DMS79 (cell line): ENCODE measurements at places on chromosomes 7 and 10.

- DNase-seq = no peak
Measured at GRCh38 chr10:49123981-49124950, 8.9 kb upstream of the VSTM4 start.

- DNase-seq = no peak
Measured at GRCh38 chr10:15232279-15232678, 63.8 kb upstream of the NMT2 start.

- no peak for DNase-seq
Measured at GRCh38 chr10:27944005-27944404, 54.9 kb downstream of the ODAD2 start.

DNA sequence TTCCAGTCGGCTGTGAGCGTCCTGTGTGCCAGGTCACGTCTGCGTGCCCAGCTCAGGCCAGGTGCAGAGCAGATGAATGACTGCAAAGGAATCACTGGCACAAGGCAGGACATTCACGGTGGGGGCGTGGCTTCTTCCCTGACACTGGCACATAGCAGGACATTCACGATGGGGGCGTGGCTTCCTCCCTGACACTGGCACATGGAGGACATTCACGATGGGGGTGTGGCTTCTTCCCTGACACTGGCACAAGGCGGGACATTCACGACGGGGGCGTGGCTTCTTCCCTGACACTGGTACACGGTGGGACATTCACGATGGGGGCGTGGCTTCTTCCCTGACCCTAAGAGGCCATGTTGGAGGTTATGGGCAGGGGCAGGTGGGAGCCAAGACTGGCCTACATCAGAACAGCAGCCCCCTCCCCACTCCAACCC lies 64.3 kb downstream of the MYL10 start:
- DNase-seq = no peak

DNA sequence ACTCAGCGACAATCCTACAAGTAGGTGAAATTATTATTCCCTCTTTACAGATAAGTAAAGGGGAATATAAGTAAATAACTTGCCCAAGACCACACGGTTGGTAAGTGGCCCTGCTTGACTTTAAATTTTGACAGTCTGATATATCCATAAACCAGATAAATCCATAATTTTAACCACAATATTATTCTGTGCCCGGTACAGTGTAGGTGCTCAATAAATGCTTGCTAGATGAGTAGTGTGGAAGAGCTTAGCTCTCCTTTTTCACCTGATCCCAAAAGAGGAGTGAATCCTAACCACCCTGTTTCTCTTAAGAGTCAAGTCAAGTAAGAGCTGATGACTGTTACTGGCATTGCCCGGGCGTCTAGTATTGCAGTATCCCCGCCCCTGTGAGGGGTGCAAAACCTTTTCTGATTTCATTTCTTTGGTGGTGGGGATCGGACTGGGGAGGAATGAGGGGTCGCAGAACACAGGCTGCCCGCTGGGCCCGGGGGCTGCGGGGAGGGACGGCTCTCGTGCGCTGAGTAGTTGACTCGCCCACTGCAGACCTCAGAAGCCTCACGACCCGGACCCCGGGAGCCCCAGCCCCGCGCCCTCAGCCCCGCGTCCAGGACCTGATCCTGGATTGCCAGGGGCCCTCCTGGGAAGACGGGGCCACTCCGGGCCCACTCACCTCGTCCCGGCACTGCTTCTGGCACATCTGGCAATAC lies 490 bp downstream of the KIN start:
- DNase-seq = no peak

DNA sequence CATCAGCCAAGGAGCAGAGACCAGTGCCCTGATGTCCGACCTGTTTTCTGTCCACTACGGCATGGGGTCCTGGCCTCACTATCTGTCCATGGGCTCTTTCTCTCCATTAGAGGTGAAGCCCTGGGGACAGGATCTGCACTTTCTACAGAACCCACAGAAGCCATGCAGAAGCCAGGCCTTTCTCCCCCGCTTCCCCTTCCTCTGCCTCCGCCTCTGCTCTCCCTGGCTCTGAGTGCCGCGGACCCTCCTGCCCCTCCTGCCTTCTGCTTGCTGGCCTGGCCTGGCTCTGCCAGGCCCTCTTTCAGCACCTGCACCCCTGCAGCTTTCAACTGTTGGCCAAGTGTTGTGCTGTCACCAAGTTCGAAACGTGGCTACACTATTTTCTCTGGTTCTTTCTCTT lies 439.8 kb upstream of the ZMIZ1 start:
- no peak for DNase-seq

- DNase-seq = no peak
Measured at GRCh38 chr10:130022086-130022485, 58.0 kb upstream of the EBF3 start.

DNA sequence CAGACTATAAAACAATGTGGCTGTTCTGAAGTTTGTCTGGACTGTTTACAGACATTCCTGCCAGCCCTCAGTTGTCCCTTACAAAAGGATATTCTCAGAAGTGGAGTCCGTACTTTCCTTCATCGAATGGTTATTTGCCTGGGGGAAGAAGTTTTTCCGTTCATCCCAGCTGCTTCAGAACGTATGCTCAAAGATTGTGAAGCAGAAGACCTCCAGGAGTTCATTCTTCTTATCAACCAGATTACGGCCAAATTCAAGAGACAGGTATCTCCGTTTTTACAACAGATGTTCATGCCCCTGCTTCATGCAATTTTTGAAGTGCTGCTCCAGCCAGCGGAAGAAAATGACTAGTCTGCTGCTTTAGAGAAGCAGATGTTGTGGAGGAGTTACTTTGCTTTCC lies 174.3 kb upstream of the NUPR2 start:
- DNase-seq = no peak

DNA sequence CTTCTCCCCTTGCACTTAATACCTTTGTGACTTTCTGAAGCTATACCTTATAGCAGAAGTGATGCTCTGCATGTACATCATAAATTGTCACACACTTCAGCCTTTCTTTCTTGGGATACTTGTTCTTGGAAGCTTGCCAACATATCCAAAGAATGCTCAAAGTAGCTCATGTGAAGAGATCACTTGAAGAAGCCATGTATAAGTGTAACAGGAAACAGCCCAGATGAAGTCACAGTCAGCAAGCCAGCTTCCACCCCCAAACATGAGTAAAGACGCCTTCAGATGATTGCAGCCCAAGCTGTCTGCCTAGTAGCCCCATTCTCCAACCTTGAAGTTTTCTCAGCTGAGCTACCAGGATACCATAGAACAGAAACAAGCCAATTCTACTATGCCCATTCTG lies 50.9 kb downstream of the DGKB start:
- peak; percentile 5 for DNase-seq

DNA sequence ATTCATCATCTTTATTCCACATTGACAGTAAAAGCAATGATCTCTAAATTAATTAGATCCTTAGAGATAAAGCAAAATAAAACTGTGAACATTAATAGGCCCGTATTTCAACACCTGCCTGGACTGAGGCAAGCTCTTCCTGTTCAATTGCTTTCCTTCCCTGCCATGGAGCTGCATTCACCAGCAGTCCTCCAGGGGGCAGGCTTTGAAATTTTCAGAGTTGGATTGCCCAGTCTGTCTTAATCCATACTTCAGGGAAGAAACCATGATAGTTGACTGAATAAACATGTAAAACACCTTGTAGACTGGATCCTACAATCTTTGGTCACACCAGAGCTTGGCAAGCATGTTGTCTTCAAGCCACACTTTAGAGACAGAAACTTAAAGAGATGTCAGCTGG lies 936.6 kb downstream of the NRG3 start:
- no peak for DNase-seq

DNA sequence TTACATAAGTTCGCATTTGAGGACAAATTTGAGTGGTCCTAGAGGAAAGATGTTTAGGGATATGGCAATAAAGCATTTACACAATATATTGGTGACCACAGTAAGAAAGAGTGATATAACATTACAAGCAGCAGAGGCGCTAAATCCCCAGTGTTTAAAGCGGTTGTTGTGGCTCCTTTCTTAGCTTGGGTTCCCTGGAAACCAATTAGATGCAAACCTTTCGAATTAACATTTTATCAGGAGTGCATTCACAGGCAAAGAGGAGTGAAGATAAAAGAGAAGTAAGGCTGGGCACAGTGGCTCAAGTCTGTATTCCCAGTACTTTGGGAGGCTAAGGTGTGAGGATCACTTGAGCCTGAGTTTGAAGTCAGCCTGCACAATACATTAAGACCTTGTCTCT lies 331.1 kb downstream of the BICC1 start:
- no peak for DNase-seq

- no peak for DNase-seq
Measured at GRCh38 chr7:41755096-41755495, 52.2 kb upstream of the INHBA start.

DNA sequence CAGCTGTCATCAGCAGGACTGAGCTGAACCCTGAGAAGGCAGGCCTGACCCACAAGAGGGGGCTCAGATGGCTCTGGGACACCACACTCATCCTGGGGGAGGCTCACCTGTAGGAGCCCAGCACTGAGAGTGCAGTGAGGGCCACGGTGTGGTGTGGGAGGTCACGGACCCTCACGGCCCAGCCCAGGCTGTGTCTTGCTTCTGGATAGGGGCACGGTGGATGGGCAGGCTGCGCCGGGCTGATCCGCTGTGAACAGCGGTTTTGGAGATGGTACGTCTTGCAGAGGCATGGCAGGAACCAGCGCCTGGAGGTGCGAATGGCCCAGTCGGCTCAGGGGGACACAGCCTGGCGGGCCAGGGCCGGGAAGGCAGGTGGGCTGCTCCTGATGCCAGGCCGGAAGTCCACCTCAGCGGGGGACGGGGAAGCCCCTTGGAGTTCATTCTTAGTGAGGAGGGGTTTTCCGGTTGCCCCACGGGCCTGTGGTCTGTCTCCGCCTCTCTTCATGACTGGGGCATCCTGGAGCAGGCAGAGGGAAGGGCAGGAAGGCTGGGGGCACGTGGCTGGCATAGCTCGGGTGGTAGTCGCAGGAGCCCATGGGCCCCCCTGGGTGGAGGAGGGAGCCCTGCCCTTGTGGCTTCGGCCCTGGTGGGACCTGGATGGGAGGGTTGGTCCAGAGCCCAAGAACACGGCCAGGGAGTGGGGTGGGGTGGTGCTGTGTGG lies 112.5 kb downstream of the UNCX start:
- DNase-seq = no peak

DNA sequence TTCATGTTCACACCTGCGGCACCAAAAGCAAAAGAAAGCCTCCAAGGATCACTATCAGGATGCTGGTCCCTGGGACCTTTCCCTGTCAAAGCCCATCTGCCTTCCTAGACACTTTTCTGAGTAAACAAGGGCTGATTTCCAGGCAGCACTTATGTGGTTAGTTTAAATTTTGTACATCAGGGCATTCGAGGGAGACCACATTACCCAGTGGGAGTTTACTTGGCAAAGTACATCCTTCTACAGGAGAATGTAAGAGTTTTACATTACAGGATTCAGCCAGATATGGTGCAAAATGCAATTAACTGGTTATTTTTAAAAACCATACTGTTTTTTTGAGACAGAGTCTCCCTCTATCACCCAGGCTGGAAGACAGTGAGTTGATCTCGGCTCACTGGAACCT lies 132.1 kb downstream of the CSTF2T start:
- no peak for DNase-seq

- no peak for DNase-seq
Measured at GRCh38 chr7:78407031-78407430, 608.5 kb downstream of the PHTF2 start.

GRCh38 chr10:123809632-123810031 lies 82.0 kb downstream of the CPXM2 start:
- DNase-seq = no peak

DNA sequence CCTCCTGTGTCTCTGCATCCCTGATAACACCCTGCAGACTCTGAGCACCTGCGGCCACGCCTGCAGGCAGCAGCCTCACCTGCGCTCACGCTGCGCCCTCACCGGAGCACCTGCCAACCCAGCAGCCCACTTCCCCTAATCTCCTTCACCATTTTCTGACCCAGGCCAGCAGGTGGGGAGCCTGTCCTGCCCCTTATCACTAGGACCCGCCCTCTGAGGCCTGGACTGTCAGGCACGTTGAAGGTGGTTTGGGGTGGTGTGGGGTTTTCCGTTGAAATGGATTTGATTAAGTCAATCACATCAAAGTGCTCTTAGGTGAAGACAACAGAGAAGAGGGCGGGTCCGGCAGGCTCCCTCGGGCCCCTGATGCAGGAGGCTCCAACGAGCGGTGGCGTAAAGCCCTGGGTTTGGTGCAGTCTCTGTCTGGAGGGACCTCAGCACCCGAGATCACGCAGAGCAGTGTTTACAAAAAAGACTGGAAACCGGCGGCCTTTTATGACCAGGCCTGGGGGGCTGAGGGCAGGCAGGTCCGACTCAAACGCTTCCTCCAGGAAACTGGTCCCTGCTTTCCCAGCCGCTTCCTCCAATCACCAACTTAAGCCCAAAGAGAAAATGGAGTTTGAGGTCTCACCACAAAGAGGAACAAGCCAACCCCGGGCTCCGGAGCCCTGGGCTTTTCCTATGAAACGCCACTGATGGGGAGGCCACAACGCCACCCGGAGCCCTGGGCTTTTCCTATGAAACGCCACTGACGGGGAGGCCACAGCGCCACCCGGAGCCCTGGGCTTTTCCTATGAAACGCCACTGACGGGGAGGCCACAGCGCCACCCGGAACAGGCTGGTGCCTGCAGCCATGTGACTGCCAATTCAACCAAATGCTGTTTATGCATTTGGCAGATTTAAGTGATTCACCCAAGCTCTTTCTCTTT lies 45.5 kb downstream of the DPYSL4 start:
- DNase-seq = no peak

DNA sequence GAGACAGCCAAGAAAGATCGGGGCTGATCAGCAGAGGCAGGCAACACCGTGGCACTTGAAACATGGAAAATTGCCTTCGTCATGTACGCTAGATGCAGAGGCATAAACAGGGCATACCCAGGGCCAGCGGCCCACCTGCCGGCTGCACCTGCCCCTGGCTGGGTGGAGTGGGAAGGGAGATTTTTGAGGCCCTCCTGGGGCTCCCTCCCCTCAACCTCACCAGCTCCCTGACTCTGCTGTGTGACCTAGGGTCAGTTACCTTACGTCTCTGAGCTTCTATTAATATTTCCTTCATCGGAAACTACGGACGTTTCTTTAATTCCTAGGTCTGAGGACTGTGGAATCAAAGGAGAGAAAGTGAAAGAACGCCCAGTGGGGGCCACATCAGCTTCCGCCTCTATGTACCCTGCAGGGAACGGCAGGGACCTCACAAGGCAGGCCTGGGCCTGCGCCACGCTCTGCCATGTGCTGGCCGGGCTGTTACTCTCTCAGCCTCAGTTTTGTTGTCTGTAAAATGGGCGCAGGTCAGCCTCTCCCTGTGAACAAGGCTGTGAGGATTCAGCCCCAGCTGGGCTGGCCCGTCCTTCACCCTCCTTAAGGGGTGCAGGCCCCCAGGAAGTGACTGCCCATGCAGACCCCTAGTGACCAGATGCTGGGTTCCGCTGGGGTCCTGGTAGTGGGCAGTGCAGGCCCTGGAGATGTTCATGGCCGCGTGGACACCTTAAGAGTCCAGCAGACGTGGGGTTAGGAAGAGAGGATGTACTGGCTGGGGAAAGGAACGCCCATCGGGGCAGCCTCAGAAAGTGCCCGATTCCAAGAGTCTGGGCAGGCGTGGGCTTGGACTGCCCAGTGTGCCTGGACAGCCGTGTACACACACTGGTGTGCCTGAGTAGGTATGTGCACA lies 22.7 kb downstream of the ELFN1 start:
- no peak for DNase-seq

GRCh38 chr10:20885678-20886077 lies 11.4 kb downstream of the NEBL start:
- no peak for DNase-seq
